Activated T-cell treated with anti-CD3 and anti-CD28 coated beads, Interleukin-2, amount 50 U/mL, for 72 hours (primary cell): ENCODE measurements at places on chromosomes 13 and 19. TPM values are rescaled to one million over a fixed set of nuclear protein-coding genes. Genes with fewer than 3 reads are reported as not detected.
A peak's percentile ranks its signal among the peaks of the same experiment; 100 is the strongest.

- H3K27ac ChIP-seq, result peak overlapping the region; percentile 33
- H3K4me1 ChIP-seq, result peaks cover 21% of the 10 kb centered on the region
- DNase-seq, result peak; percentile 22
- H3K36me3 ChIP-seq, result peaks cover 31% of the 10 kb centered on the region
- no peaks in the 10 kb centered on the region for H3K27me3 ChIP-seq
- no peak overlapping the region for H3K4me3 ChIP-seq
Measured at GRCh38 chr19:24073807-24074206, 13.2 kb upstream of the ZNF254 start.

ATP4A gene
- total RNA-seq, result not detected

DNA sequence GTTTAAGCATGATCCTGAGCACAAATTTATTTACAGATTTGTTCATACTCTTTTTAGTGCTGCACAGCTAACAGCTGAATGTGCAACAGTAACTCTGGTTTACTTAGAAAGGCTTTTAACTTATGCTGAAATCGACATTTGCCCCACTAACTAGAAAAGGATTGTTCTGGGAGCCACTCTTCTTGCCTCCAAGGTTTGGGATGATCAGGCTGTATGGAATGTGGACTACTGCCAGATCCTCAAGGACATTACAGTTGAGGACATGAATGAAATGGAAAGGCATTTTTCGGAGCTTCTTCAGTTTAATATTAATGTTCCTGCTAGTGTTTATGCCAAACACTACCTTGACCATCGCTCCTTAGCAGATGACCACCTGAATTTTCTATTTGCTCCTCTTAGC, 16.0 kb downstream of the ZNF100 start:
- H3K27me3 ChIP-seq, result no peaks in the 10 kb centered on the region
- H3K27ac ChIP-seq, result no peak overlapping the region
- peaks cover 24% of the 10 kb centered on the region for H3K4me1 ChIP-seq
- H3K4me3 ChIP-seq, result no peak overlapping the region
- no peak for DNase-seq

- no peaks in the 10 kb centered on the region for H3K4me1 ChIP-seq
- no peak overlapping the region for H3K27ac ChIP-seq
- H3K36me3 ChIP-seq, result no peaks in the 10 kb centered on the region
- no peak for DNase-seq
- peaks cover 28% of the 10 kb centered on the region for H3K27me3 ChIP-seq
Measured at GRCh38 chr13:21717817-21718216, 46.9 kb downstream of the FGF9 start.

DNA sequence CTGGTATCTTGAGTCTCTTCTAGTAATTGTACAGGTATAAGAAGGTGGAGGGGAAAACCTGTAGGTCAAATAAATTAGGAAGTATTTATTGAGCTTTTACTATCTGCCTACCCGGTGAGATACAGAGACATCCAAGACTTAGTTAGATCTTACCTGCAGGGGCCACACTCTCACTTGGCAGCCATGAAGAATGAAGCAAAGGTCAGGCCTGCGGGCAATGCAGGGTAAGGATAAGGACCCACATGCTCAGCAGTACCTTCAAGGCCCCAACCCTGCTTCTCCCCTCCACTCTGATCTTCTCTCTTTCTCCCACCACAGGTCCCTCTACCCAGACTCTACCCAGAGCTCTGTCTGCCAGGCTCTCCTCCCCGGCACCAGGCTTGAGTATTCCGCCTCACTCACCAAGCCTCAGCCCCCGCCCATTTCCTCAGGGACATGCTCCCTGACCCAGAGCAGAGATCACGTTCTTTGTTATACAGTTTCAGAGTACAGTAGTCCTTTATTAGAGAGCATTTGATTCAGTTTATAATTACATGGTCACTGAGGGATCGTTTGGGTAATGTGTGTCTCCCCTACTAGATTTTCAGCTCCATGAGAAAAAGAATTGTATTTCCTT, 18.9 kb upstream of the CLDN10 start:
- no peak overlapping the region for H3K4me3 ChIP-seq
- H3K36me3 ChIP-seq, result no peaks in the 10 kb centered on the region
- H3K4me1 ChIP-seq, result peaks cover 10% of the 10 kb centered on the region
- no peak for DNase-seq

- peaks cover 27% of the 10 kb centered on the region for H3K4me1 ChIP-seq
- no peak overlapping the region for H3K4me3 ChIP-seq
- no peaks in the 10 kb centered on the region for H3K27me3 ChIP-seq
- DNase-seq, result no peak
Measured at GRCh38 chr13:94559222-94559795, 36.6 kb downstream of the TGDS start.
